ENCODE measurements at places on chromosomes 2 and 18. TPM values are rescaled to one million over a fixed set of nuclear protein-coding genes. Genes with fewer than 3 reads are reported as not detected.
A peak's percentile ranks its signal among the peaks of the same experiment; 100 is the strongest.

GRCh38 chr2:120344214-120344975 is 1.5 kb upstream of the INHBB start:
- peak overlapping the region; percentile 29 for H3K4me3 ChIP-seq
- peak overlapping the region; percentile 9 for H3K27ac ChIP-seq
- H3K36me3 ChIP-seq: no peaks in the 10 kb centered on the region
- DNase-seq: no peak

DNA sequence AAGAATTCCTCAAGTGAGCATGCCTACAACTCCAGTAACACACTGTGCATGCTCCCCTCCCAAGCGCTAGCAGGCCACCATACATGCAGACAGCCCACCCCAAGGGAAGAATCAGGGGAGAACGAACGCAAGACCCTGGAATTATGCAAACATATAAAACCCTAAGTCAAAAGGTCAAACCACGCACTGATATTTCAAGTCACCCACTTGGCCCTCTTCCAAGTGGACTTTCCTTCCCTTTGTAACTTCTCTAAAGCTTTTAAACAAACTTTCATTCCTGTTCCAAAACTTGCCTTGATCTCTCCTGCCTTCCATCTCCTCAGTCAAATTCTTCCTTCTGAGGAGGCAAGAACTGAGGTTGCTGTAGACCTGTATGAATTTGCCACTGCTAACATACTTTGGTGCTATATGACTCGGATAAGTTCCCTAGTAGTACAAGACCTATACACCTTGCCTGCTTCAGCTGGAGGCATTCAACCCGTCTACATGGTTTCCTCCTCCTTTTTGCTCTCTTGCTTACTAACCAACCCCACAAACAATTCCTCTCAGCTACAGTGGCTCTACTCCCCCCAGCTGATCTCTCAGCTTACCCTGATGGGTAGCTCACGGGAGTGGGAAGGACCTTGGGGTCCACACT is 11.1 kb upstream of the RPIA start:
- H3K4me1 ChIP-seq: no peaks in the 10 kb centered on the region
- H3K27me3 ChIP-seq: no peaks in the 10 kb centered on the region
- H3K4me3 ChIP-seq: no peak overlapping the region
- H3K27ac ChIP-seq: no peak overlapping the region
- DNase-seq: no peak

- no peaks in the 10 kb centered on the region for H3K4me1 ChIP-seq
- H3K4me3 ChIP-seq: no peak overlapping the region
- no peaks in the 10 kb centered on the region for H3K27me3 ChIP-seq
- H3K36me3 ChIP-seq: no peaks in the 10 kb centered on the region
- H3K27ac ChIP-seq: no peak overlapping the region
These were observed 68.1 kb upstream of the CSRNP3 start for GRCh38 chr2:165401285-165401852.

GRCh38 chr2:70474256-70474848 is 79.3 kb downstream of the TGFA start:
- H3K36me3 ChIP-seq: no peaks in the 10 kb centered on the region
- H3K27ac ChIP-seq: no peak overlapping the region
- H3K4me3 ChIP-seq: no peak overlapping the region
- no peak for DNase-seq
- no peaks in the 10 kb centered on the region for H3K27me3 ChIP-seq

GRCh38 chr2:647003-647560 is 30.1 kb downstream of the TMEM18 start:
- H3K27ac ChIP-seq: no peak overlapping the region
- no peaks in the 10 kb centered on the region for H3K36me3 ChIP-seq
- DNase-seq: no peak
- H3K4me3 ChIP-seq: no peak overlapping the region
- no peaks in the 10 kb centered on the region for H3K4me1 ChIP-seq

DNA sequence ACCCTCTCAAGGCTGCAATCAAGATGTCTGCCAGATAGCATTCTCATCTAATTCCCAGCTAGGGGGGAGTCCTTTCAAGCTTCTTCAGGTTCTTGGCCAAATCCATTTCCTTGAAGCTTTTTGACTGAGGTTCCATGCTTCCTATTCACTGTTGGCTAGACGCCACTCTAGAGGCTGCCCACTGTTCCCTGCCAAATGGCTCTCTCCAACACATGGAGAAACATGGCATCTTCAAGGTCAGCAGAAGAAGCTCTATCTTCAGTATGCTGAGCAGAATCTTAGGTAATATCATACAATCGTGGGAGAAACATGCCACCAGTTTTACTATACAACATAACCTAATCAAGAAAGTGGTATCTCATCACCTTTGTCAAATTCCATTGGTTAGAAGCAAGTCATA is 1985.1 kb upstream of the CELF4 start:
- H3K4me1 ChIP-seq: no peaks in the 10 kb centered on the region
- no peak overlapping the region for H3K27ac ChIP-seq
- no peak for DNase-seq

DNA sequence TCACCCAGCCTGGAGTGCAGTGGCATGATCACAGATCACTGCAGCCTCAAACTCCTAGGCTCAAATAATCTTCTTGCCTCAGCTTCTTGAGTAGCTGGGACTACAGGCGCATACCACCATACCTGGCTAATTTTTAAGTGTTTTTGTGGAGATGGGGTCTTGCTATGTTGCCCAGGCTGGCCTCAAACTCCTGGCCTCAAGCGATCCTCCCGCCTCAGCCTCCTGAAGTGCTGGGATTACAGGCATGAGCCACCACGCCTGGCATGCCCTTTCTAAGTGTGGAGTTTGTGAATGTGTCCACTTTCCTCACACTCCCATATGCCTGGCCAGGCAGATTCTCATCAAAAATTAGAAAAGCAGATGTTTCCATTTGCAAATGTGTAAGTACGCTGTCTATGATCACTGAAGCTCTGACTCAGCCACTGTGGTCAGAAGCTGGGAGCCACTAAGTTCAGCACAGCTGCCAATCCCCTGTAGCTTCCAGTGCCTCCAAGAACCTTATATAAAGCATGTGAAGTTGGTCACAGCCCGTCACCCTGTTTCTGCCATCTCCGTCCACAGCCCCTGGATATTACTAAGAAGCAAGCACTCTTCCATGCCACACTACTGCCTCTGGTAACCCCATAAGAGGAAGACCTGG is 155.4 kb downstream of the FAM210A start:
- H3K4me3 ChIP-seq: no peak overlapping the region
- no peak for DNase-seq
- peaks cover 22% of the 10 kb centered on the region for H3K4me1 ChIP-seq
- H3K27ac ChIP-seq: no peak overlapping the region
- H3K27me3 ChIP-seq: no peaks in the 10 kb centered on the region

GRCh38 chr2:55865096-55865835 is 58.3 kb downstream of the EFEMP1 start:
- no peak overlapping the region for H3K27ac ChIP-seq
- H3K4me1 ChIP-seq: no peaks in the 10 kb centered on the region
- no peaks in the 10 kb centered on the region for H3K36me3 ChIP-seq
- DNase-seq: no peak

DNA sequence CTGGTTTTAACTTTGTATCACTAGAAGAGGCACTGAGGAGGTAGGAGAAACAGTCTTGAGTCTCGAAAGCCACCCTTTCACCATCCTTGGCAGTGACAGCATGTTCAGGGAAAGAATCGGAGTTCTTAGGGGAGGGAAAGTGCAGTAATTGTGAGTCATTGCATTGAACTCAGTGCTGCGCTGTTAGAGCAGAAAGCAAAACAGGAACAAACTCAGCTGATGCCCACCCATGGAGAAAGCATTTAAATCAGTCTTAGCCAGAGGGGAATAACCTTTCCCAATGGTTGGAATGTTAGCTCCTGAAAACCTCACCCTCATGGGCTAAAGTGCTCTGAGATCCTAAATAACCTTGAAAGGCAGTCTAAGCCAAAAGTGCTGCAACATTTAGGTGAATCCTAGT is 845.6 kb upstream of the CNTNAP5 start:
- no peak overlapping the region for H3K4me3 ChIP-seq
- no peaks in the 10 kb centered on the region for H3K36me3 ChIP-seq
- H3K27ac ChIP-seq: no peak overlapping the region
- H3K27me3 ChIP-seq: no peaks in the 10 kb centered on the region
- no peak for DNase-seq

DNA sequence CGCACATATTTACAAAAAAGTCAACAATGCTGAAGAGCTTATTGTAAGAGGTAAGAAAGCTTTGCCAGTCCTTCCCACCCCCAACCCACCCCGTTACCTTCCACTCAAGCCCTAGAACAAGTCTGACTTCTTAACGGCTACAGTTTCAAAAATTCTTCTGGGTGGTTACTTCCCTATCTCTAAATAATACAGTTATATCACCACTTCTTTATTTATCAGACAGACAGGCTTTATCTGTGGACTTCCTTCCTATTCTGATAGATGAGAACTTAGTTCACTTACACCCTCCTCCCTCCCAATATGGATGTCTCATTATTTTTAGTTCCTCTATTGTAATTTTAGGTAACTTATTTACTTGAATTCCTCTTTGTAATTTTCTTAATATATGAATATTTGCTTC is 26.7 kb upstream of the ACTR3 start:
- H3K36me3 ChIP-seq: no peaks in the 10 kb centered on the region
- H3K4me1 ChIP-seq: no peaks in the 10 kb centered on the region
- no peaks in the 10 kb centered on the region for H3K27me3 ChIP-seq
- DNase-seq: no peak

DNA sequence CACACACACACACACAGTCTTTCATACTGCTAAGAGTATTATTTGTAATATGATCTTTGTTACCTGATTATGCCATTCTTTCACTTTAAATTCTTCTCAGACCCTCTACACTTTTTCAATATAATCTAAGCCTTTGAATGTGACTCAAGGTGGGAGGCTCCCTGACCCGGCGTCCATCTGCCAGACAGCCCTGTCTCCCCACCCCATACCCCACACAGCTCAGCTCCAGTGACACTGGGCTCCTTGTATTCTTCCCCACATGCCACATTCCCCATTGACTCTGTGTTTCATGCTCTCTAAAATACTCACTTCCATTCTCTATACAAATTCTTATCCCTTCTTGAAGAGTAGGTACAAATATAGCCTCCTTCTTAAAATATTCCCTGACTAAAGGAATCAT is 442.2 kb downstream of the TGIF1 start:
- H3K27me3 ChIP-seq: no peaks in the 10 kb centered on the region
- H3K4me3 ChIP-seq: no peak overlapping the region
- H3K36me3 ChIP-seq: no peaks in the 10 kb centered on the region
- no peak for DNase-seq
- no peak overlapping the region for H3K27ac ChIP-seq
- H3K4me1 ChIP-seq: no peaks in the 10 kb centered on the region

DNA sequence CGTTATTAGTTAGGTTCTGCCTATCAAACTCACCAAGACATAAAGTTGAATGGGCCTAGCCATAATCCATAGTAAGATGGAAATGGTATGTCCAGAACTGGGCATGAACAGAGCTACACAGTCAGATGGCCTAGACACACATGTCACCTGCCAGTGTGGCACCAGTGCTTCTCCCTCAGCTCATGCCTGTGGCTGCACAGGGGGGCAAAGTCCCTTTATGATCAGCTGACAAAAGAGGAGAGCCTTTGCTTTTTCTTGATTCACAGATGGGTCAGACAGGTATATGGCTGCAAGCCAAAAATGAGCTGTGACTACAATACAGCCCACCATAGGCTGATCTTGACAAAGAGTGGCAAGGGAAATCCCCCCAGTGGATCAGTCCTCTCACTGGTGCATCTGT is 28.3 kb upstream of the STARD7 start:
- peaks cover 7% of the 10 kb centered on the region for H3K4me1 ChIP-seq
- no peaks in the 10 kb centered on the region for H3K36me3 ChIP-seq
- H3K27ac ChIP-seq: no peak overlapping the region

DNA sequence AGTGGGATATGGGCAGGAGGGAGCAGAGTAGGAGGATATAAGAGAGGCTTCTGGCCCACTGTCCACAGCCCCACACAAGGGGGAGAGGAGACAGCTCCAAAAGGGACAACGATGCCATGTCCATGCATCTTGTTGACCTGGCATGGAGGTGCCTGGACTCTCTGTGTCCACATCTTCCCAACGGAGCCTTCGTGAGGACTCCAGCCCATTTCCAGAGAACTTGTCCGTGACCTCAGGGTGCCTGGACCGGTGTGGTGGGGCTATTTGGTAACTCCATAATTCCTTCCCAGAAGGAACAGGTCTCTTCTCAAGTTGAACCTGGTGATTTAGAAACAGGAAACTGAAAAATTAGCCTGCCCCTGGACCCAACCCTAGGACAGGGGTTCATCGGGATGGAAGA is 133.9 kb downstream of the CYP26B1 start:
- H3K4me1 ChIP-seq: no peaks in the 10 kb centered on the region
- no peak overlapping the region for H3K4me3 ChIP-seq
- no peaks in the 10 kb centered on the region for H3K36me3 ChIP-seq
- H3K27me3 ChIP-seq: no peaks in the 10 kb centered on the region
- DNase-seq: no peak
- no peak overlapping the region for H3K27ac ChIP-seq

- no peak overlapping the region for H3K27ac ChIP-seq
- H3K36me3 ChIP-seq: no peaks in the 10 kb centered on the region
- DNase-seq: no peak
- H3K4me1 ChIP-seq: no peaks in the 10 kb centered on the region
- H3K4me3 ChIP-seq: no peak overlapping the region
These were observed 14.1 kb downstream of the ACMSD start for GRCh38 chr2:134852518-134852917.

GRCh38 chr2:186572705-186573104 is 17.2 kb upstream of the ITGAV start:
- H3K36me3 ChIP-seq: no peaks in the 10 kb centered on the region
- H3K4me1 ChIP-seq: peaks cover 14% of the 10 kb centered on the region
- no peaks in the 10 kb centered on the region for H3K27me3 ChIP-seq
- H3K27ac ChIP-seq: no peak overlapping the region
- no peak for DNase-seq
- H3K4me3 ChIP-seq: no peak overlapping the region

- H3K27ac ChIP-seq: no peak overlapping the region
- no peak overlapping the region for H3K4me3 ChIP-seq
- no peak for DNase-seq
- H3K27me3 ChIP-seq: no peaks in the 10 kb centered on the region
- no peaks in the 10 kb centered on the region for H3K36me3 ChIP-seq
- H3K4me1 ChIP-seq: no peaks in the 10 kb centered on the region
These were observed 149.7 kb upstream of the KLHL29 start for GRCh38 chr2:23235292-23235691.

DNA sequence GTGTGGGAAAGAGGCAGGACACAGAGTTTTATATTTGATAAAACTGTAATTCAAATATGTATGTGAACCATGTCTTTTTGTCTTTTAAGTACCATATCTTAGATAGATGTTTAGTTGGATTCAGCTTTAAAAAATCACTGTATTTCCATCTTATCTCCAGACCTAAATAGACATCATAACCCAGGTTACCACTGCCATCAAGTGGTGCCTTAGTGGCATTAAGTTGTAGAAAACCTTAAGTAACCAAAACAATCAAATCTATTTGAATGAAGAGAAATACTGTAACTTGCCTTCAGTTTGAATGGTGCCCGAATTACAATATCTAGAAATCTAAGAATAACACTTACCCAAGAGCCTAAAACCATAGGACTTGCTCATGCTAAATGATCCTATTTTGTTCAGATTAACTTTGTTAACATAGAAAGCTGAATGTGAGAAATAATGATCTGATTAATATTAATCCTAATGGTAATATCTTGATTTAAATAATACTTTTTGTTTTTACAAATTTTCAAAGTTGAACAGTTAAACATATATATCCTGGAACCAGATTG is 92.5 kb upstream of the MAP2 start:
- no peaks in the 10 kb centered on the region for H3K36me3 ChIP-seq
- no peak overlapping the region for H3K4me3 ChIP-seq
- H3K27ac ChIP-seq: no peak overlapping the region
- no peaks in the 10 kb centered on the region for H3K27me3 ChIP-seq
- no peaks in the 10 kb centered on the region for H3K4me1 ChIP-seq

Gene TWIST2
- total RNA-seq: 33.0 TPM

Gene GALR1
- not detected for total RNA-seq

Gene FBXO15
- total RNA-seq: 0.32 TPM

Gene EPHA4
- 28.7 TPM for total RNA-seq

Gene SERPINB4
- total RNA-seq: 24.4 TPM

Gene SEH1L
- 29.9 TPM for total RNA-seq
